ENCODE measurements at places on chromosomes 4 and X. TPM values are rescaled to one million over a fixed set of nuclear protein-coding genes. Genes with fewer than 3 reads are reported as not detected.

The RPL39 gene
- 3,501 TPM for total RNA-seq

The AKAP14 gene
- not detected for total RNA-seq

The BST1 gene
- 17.8 TPM for total RNA-seq

The FGF2 gene
- 33.7 TPM for total RNA-seq

The DSPP gene
- not detected for total RNA-seq

The PRICKLE3 gene
- total RNA-seq, result 14.4 TPM

All from A549 treated with Hydrocortisone at 1 μM for 4 hours (cell line).